A549 treated with Mapracorat at 1 μM for 4 hours (cell line): ENCODE measurements at places on chromosomes 4 and X. TPM values are rescaled to one million over a fixed set of nuclear protein-coding genes. Genes with fewer than 3 reads are reported as not detected.

AFM gene
- total RNA-seq = not detected in 5 replicates

CXCL11 gene
- total RNA-seq = 0.13 to 0.19 TPM in 2 of 5 replicates, not detected in the others

MAGEC2 gene
- total RNA-seq = not detected in 5 replicates

TIMP1 gene
- total RNA-seq = 257 to 280 TPM (median 264 TPM) in 5 replicates

PDLIM3 gene
- 0.07 to 0.42 TPM (median 0.22 TPM) in 4 of 5 replicates, not detected in the other for total RNA-seq

PPEF2 gene
- not detected in 5 replicates for total RNA-seq

GPRASP1 gene
- total RNA-seq = 0.22 to 0.35 TPM (median 0.26 TPM) in 5 replicates

PRRG3 gene
- not detected in 5 replicates for total RNA-seq

RBMXL3 gene
- not detected in 5 replicates for total RNA-seq

AKAP14 gene
- total RNA-seq = not detected in 5 replicates

USP11 gene
- 49.0 to 58.5 TPM (median 53.2 TPM) in 5 replicates for total RNA-seq

CLDN34 gene
- not detected in 5 replicates for total RNA-seq
